ENCODE measurements at places on chromosomes 4 and X.

DNA sequence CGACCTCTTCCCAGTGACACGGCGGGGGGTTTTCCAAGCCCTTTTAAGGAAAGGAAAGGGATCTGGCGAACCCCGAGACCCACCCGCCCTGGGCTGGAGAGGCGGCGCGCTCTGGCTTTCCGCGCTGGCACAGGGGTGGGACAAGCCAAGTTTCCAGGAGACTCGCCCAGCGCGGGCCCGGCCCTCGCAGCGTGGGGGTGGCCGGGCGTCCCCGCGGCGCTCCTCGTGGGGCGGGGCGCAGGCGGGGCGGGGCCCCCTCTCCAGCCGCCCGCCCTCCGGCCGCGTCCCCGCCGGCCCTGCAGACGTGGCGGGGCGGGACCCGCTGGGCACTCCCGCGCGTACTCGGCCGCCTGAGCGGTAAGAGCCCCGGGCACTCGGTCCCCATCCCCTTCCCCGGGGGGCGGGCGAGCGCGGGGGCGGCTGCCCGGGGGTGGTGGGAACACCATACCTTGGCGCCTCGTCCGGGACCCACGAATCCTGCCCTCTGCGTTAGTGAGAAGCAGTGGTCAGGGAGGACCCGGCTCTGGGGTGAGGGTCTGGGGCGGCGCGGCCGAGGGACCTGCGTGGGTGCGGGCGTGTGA is at the start of gene FAM114A1:
Gene FAM114A1, plus strand, starts transcription at position 329 of the 581 bp plus-strand sequence. CDS start 10,273 bp downstream, outside the sequence.
- no peak for DNase-seq

GRCh38 chr4:83449009-83449408 is 6.6 kb downstream of the HELQ start:
- DNase-seq = no peak

- no peak for DNase-seq
Measured at GRCh38 chr4:124566030-124566429, 146.5 kb downstream of the ANKRD50 start.

DNA sequence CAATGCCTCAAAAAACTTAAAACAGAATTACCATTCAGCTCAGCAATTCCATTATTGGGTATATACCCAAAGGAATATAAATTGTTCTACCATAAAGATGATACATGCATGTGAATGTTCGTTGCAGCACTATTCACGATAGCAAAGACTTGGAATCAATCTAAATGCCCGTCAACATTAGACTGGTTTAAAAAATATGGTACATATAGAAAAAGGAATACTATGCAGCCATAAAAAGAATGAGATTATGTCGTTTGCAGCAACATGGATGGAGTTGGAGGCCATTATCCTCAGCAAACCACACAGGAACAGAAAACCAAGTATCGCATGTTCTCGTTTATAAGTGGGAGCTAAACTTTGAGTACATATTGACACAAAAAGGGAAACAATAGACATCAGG is 10.9 kb upstream of the SYNPO2 start:
- DNase-seq = no peak

DNA sequence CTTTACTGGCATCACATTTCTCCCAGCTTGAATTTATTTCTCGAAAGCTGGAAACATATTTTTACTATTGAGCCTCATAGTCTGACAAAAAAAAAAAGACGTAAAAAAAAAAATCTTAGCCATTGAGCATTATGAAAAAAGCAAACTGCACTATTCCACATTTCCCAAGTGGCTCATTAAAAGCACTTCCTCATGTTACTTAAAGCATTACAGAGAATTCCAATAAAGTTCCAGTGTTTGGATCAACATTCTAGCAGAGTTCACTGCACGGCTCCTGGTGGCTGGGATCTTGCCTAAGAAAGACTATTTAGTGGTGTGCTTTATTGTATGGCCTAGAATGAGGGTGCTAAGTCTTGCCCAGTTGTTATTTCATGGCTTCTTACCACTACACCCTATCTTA is 476.2 kb downstream of the PPARGC1A start:
- DNase-seq = no peak

GRCh38 chrX:13254870-13255269 is 65.0 kb downstream of the ATXN3L start:
- DNase-seq = no peak

DNA sequence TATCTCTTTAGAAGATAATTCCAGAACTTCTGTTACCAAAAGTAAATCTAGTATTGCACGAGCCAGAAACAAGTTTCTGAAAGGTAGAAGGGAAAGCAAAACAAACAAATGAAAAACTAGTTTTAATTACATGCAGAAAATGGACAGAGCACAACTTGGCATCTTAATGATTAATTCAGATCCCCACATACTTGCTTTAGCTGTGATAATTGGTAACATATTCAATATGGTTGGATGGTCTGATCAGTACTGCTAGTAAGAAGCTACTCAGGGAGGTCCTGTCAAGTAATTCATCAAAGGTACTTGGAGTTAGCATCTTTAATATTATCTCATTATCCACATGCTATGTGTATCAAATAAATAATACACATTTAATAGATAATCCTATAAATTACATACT is 204.3 kb downstream of the TRAM1L1 start:
- no peak for DNase-seq

DNA sequence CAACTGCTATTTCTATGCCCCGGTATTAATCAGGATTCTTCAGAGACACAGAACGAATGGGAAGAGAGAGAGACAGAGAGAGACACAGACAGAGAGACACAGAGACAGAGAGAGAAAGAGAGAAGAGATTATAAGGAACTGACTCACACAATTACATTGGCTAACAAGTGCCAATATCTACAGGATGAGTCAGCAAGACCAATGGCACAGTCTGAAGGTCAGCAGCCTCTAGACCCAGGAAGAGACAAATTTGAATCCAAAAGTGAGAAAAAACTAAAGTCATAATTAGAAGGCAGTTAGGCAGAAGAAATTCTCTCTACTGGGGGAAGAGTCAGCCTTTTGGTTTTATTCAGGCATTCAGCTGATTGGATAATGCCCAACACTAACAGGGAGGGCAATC is 187.3 kb downstream of the MAB21L2 start:
- DNase-seq = no peak

DNA sequence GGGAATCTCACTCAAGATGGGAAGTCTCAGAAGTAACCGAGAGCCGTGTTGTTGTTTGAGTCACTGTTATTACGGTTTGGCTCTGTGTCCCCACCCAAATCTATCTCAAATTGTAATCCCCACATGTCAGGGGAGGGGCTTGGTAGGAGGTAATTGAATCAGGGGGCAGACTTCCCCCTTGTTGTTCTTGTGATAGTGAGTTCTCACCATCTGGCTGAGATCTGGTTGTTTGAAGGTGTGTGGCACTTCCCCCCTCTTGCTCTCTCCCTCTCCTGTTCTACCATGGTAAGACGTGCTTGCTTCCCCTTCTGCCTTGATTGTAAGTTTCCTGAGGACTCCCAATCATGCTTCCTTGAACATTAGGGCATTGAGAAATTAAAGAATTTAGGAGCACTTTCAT is 37.0 kb downstream of the HAND2 start:
- no peak for DNase-seq

GRCh38 chr4:84325625-84326024 is 173.5 kb downstream of the NKX6-1 start:
- no peak for DNase-seq

GRCh38 chr4:15110120-15110571 is 107.9 kb downstream of the CPEB2 start:
- DNase-seq = no peak

DNA sequence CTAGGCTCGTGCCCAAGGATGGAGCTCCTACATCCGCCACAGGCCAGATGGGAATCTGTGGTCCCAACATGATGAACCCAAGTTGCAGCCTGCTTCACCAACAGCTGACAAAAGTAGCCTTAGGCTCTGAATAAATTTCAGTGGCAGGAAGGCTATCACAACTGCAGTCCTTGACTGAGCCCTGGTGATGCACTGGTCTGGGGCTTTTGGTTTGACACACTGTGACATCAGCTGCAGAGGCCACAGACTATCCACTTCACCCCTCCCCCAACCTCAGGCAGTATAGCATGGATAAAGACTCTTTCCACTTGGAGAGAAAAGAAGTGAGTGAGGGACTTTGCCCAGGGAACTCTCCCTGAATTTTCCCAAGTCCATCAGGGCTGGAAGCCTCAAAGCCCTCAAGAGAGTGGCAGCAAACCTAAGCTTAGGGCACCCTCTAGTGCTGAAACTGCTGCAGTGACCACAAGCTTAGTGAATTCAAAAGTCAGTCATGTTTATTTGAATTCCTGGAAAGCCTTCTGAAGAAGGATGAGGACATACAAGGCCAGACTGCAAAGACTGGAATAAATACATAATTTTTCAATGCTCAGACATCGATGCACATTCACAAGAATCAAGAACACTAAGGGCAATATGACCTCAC is 135.0 kb upstream of the TENT5D start:
- no peak for DNase-seq

DNA sequence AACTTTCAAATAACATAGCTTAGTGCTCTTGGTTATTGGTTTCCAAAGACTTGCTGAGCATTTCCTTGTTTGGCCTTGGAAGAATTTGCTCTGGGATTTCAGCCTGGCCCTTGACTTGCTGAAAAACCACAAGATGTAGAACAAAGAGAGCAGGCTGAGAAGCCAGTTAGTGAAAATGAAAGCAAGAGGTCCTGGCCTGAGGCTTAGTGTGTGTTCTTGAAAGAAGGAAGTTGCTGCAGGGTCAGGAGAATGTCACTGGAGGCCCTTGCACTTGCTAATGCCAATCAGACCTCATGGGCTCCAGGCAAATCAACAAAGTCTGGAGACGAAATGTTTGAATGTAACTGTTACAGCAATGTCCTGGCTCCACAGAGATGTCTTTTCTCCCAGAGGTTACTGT is 79.4 kb downstream of the SYNPO2 start:
- no peak for DNase-seq

DNA sequence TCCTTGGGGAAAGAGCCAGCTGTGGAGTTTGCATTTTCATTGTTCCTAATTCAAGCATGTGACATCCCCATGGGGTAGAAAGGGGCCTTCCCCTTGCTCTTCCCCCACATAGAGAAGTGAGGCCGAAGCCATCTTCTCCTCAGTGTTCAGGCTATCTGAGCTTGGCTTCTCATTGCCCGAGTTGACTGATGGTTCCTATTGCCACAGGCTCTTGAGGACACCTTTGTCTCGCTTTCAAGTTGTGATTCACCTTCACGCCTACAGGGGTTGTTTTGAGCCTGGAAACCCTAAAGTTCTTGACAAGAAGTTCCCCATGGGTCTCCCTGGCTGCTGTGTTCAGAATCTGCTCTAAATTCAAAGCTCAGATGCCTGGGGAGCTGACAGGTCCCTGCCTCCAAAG is 25.0 kb downstream of the CCNQ start:
- DNase-seq = no peak

Data from activated T-helper 1 cell treated with Interleukin-2 at 50 U/mL for 16 hours (primary cell).